ENCODE measurements at places on chromosomes 4 and X.

- DNase-seq = no peak
These were observed 23.8 kb downstream of the SHROOM3 start for GRCh38 chr4:76458825-76459224.

DNA sequence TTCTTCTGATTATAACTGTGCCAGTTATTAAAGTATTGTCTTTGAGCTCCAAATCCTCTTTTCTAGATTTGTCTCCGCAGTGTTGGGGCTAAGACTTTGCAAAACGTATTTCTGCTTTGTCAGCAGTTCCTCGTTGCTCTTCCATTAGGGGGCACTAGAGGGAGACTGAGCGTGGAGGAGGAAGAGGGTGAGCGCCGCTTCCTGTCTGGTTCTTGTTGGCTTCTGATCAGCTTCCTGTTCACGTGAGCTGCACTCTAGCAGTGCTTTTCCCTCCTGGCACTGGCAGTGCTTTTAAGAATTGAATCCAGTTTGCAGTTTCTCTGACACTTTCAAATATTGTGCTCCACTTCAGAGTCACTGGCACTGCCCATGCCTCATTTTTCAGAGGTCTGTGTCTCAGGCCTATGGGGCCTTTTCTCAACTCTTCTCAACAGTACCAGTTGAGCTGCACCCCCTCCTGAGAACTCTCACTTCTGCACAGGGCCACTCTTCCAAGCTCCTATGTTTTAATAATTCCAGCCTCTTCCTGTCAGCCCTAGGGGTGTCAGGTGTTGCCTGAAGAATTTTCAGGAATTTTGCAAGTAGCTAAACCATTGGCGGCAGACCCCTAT is 54.4 kb upstream of the LCORL start:
- DNase-seq = no peak

- no peak for DNase-seq
These were observed 327.8 kb downstream of the CAMK2D start for GRCh38 chr4:113433536-113434246.

DNA sequence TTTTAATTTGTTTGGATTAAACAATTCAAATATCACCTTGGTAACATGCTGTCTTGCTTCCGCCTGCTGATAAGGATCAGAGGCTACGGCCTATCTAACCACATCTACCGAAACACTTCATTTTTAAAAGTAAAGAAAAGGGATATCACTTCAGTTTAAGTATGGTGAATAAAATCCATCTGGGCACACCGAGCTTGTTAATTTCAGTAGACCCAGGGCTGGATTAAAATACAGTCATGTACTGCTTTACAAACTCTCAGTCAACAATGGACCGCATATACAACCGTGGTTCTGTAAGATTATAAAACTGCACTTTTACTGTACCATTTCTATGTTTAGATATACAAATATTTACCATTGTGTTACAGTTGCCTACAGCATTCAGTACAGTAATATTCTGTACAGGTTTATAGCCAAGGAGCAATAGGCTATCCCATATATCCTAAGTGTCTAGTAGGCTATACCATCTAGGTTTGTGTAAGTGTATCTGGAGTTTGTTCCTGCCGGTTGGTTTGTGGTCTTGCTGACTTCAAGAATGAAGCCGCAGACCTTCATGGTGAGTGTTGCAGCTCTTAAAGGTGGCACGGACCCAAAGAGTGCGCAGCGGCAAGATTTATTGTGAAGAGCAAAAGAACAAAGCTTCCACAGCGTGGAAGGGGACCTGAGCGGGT is 40.0 kb downstream of the SEPTIN11 start:
- peak; percentile 53 for DNase-seq

- no peak for DNase-seq
These were observed 50.3 kb downstream of the EFNB1 start for GRCh38 chrX:68878977-68879645.

DNA sequence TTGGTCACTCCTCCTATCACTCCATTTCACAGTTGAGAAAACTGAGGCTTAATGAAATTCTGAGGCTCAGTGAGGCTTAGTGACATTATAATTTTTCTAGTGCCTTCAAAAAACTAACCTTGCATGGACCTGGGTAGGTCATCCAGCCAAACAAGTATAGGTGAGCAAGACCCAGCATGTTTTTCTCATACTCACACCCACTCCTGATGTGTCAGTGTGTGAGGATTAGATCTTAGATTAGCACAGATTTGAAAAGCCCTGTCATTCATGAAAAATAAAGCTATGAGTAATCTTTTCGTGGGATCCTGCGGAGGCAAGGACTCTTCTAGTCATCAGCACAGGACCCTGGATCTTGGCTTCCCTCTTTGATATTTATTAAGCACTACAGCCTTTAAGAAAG is 146.7 kb downstream of the CHIC2 start:
- DNase-seq = no peak

DNA sequence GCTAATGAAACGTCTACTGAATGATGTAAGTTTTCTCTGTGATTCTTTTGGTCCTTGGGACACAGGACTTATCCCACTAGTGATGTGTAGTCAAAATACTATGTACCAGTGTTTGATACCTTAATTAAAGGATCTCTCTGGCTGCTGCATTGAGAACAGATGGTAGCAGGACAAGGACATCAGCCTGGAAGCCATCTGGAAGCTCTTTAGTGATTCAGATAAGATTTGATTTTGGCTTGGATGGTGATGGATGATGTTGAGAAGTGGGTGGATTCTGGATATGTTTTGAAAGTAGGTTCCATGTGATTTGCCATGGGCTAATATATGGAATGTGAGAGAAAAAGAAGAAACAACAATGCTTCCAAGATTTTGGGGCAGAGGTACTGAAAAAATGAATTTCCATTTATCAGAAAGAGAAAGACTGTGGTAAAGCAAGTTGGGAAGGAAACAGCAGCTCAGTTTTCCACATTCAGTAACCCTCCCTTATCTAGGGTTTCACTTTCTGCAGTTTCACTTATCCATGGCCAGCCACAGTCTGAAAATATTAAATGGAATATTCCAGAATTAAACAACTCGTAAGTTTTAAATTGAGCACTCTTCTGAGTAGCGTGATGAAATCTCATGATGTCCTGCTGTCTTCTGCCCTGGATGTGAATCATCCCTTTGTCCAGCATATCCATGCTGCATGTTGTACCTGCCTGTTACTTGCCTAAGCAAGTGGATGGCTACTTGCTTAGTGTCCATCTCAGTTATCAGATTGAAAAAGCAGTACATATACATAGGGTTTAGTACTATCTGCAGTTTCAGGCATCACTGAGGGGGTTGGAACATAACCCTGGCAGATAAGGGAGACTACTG is 15.6 kb downstream of the CD38 start:
- DNase-seq = no peak

- no peak for DNase-seq
These were observed 62.9 kb downstream of the TMEM165 start for GRCh38 chr4:55458611-55459010.

- DNase-seq = no peak
These were observed 108.9 kb upstream of the TEX13D start for GRCh38 chrX:124223524-124223923.

DNA sequence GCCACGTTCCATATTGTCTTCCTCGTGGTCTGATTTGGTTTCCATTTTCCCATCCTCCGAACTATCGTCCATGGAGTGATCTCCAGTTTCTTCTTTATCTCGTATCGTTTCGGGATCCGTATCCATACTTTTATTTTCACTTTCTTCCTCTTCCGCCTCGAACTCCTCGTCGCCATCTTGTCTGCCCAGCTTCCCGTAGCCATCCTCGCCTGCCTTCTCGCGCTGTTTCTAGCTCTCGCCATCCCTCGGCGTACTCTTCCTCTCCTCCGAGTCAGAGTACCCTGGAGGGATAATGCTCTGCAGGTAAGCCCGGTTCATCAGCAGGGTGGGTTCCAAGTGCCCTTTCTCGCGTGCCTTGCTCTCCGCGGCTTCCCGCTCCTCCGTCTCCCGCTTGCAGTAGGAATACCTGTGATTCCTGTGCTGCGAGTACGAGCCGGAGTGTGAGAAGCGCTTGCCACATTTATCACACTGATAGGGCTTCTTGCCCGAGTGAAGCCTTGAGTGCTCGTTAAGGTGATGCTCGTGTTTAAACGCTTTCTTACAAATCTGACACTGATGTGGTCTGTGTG is 134.5 kb upstream of the TAPT1 start:
- no peak for DNase-seq

DNA sequence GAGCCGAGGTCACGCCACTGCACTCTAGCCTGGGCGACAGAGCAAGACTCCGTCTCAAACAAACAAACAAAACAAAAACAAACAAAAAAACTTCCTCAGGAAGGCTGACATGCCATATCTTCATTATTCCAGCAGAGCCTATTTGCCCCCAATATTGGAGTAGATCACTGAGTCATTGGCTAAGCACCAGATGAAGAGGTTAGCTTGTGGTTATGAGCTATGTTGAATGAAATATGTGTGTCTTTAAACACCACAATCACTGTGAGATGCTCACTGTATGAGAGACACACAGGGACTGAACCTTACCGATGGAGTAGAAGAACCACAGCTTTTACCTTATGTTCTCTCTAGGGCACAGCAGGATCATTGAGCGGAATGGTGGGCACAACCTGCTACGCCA is 122.1 kb upstream of the EOLA2 start:
- DNase-seq = no peak

DNA sequence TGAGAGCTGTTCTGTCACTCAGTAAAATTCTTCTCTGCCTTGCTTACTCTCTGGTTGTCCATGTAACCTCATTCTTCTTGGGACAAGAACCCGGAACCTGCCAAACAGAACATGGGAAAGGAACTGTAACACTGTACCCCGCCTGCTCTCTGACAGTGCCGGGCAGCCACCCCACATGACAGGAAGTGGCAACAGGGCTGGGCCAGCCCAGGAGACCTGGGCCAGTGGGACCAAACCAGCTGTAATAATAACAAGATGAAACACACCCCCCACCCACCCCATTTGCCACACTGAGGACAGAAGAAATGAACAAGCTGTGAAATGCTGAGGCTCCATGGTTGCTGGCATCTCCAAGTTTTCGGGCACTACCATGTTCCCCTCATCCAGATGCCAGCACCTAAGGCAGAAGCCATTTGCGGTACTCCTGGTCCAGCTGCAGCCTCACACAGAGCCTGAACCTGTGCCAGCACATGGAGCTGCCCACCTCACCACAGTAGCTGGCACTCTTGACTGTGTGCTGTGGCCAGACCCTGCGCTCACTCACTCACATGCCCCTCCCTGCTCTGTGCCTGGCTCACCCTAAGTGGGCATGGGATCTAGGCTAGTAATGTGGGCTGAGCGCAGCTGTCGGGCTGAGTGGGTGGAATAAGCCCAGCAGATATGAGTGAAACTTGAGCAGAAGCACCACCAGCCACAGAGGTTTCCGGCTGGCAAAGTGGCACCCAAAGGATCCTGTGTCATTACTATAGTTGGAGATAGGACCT is 126.2 kb upstream of the UGT8 start:
- no peak for DNase-seq

- no peak for DNase-seq
These were observed 34.7 kb downstream of the IL13RA1 start for GRCh38 chrX:118761939-118762707.

DNA sequence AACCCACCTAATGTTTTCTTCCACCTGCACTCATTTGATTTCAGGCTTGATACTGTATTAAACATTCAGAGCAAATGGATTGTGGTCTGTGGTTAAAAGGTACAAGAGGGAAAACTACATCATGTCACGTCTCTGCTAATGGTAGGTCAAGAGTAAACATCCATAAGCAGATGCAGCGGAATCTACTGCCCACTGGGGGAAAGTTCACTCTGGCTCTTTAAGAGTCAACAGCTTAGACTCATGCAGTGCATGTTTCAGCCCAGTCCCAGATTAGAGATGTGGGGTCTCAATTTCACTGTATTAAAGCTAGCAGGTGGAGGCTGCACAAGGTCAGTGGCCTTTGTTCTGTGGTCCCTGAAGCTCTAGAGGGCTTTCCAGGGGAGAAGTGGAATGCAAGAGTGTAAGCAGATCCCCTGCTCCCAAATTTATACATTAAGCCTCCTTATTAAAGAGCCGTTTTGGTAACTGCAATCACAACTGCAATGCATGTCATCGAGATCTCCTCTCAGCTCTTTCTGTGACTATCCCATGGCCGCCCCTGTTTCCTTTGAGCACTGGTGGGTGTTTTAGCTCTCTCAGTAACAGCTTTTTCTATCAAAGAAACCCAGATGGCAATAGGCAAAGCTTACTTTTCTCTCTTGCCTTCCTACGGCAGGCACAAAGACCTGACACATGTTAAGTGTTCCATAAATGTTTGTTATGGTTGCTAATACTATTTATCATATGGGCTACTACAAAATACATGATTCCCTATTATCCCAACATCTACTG is 53.4 kb downstream of the LDB2 start:
- no peak for DNase-seq

DNA sequence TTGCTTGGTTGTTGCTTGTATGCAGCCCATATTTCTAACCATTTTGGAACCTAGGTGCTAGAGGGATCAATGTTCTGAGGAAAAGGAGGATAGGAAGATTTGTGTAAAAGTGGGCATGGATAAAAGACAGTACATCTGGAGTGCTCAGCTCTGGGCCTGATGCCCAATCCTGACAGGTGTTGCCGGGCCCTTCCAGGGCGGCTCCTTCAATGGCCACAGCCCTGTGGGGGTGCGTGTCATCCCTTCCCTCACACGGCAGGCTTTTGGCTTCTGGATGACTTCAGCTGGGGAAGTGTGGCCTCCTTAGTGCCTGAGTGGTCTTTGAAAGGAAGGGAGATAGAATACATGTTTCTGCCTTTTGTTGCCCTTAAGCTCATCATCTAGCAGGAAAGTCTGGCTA is 47.2 kb downstream of the NELFA start:
- no peak for DNase-seq

- DNase-seq = no peak
These were observed 31.1 kb upstream of the CYLC1 start for GRCh38 chrX:83829874-83830273.

GRCh38 chr4:169080981-169081380 is 70.9 kb upstream of the CBR4 start:
- DNase-seq = no peak

- no peak for DNase-seq
These were observed 8.3 kb downstream of the RPS4X start for GRCh38 chrX:72268597-72269365.

DNA sequence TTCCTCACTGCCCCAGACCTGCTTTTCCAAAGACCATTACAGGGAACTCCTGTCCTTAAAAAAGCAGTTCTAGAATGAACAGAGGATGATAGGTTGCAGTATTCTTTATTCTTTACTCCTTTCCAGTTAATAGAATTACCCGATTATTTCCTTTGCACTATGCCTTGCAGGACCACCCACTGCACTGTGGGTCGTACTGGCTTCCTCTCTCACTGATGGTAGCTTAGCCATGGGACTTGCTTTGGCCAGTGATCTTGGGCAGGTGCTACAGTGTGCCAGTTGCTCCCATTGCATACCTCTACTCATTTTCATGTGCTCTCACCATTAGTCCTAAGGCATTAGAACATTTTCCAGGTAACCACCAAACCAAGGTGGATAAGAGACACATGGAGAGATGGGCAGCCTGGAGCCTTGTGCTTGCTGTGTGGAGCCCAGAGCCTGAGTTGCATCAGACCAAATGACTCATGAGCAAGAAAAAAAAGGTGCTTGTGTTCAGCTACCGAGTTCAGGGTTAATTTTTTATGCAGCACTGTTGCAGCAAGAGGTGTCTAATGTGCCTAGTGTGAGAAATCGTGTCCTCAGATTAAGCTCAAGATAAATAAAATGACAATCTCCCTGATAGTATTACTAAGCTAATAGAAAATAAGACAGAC is 7.6 kb upstream of the UNC5C start:
- no peak for DNase-seq

- DNase-seq = no peak
These were observed 39.6 kb downstream of the DDX60L start for GRCh38 chr4:168440442-168441264.

- no peak for DNase-seq
These were observed 110.3 kb downstream of the UBE2NL start for GRCh38 chrX:143994206-143994605.
